ENCODE measurements at places on chromosomes 11 and 22.
A peak's percentile ranks its signal among the peaks of the same experiment; 100 is the strongest.

- no peak for DNase-seq
Observed at GRCh38 chr22:47367107-47367690, 604.7 kb downstream of the TBC1D22A start.

DNA sequence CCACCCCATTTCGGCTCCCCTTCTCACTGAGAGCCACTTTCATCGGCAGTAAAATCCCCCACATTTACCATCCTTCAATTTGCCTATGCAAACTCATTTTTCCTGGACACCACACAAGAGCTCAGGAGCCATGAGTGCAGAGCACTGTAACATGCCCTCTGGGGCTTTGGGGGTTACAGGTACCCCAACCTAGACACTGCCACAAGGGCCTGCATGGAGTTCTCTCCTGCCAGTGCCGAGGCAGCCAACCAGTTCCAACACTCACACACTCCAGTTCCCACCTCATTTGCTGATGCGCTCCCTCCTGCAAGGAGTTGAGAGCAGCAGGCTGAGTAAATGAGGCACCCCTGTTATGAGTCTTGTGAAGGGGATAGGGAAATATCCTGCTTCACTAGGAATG is 76.1 kb downstream of the SMCO4 start:
- DNase-seq, result no peak

GRCh38 chr11:61832207-61832606 is 4.1 kb downstream of the FADS2 start:
- no peak for DNase-seq

DNA sequence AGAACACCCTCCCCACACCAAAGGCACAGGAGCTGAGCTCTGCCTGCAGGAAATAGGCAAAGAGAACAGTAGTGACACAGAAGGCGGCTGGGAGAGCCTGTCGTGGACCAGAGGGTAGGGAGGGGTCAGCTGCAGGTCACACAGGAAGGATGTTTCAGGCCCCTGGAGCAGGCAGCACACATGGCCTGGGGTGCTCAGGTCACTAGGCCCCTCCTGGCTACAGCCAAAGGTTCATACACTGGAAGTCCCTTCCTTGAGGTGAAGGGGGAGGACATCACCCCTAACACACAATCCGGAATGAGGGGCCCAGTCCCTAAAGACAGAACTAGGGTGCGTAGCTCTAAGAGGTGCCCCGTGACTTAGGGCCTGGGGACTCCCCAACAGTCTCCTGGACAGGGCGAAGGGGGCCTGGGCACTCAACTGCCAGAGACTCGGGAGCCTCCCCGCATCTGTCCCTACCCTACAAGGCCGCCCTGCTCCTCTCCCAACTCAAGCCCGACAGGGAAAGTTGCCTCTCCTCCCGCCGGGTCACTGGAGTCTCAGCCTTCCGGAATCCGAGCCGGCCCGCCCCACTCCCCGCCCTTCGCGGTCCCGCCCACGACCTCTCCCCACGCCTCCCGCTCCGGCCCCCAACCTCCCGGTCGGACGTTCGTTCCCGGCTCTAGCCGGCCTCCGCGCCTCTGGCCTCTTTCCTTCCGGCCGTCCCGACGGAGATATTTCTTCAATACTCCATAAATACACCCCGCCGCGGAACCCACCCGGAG is at the start of gene CYB5R2:
Gene CYB5R2 (minus strand): TSS at position 541 of the 764 bp plus-strand sequence. CDS start 675 bp downstream, outside the sequence.
- DNase-seq, result peak; percentile 60

GRCh38 chr11:69010964-69011623 is 2.0 kb downstream of the MRGPRF start:
- DNase-seq, result peak; percentile 79

DNA sequence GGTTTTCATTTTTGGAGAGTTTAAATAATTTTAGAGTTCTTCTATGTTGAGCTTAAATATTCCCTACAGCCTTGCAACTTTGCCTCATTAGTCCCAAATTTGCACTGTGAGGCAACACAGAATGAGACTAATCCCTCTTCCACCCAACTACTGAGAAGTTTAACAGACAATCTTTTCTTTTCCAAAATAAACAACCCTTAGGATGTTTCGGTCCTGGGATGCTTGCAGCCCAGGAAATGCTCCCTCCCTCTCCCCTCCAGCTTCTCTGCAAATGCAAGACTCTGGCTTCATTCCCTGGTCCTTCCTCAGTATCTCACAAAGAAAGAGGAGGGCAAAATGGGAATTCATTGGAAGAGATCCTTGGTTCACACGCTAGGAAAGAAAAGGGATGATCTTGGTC is 222.5 kb downstream of the ST3GAL4 start:
- DNase-seq, result no peak

- DNase-seq, result no peak
Observed at GRCh38 chr11:89181111-89181510, 3.4 kb downstream of the TYR start.

- DNase-seq, result no peak
Observed at GRCh38 chr11:119459293-119459976, 36.5 kb upstream of the THY1 start.

All from frontal cortex (tissue), 4 donors.